ENCODE measurements at places on chromosomes 7 and 10. TPM values are rescaled to one million over a fixed set of nuclear protein-coding genes. Genes with fewer than 3 reads are reported as not detected.

The ASB4 gene
- 0.09 TPM for polyA plus RNA-seq

The TRIM50 gene
- 0.54 TPM for polyA plus RNA-seq

The SPDYE16 gene
- 0.97 TPM for polyA plus RNA-seq

The TMEM236 gene
- 53.0 TPM for polyA plus RNA-seq

The PAPSS2 gene
- polyA plus RNA-seq, result 28.4 TPM

The ZNF138 gene
- polyA plus RNA-seq, result 4.0 TPM

The TEX36 gene
- polyA plus RNA-seq, result not detected

The EGR2 gene
- polyA plus RNA-seq, result 5.4 TPM

The DDIT4 gene
- polyA plus RNA-seq, result 36.5 TPM

GRCh38 chr7:116490351-116490750, 9.2 kb upstream of the CAV2 start:
- no peak for DNase-seq

- DNase-seq, result no peak
Observed at GRCh38 chr10:89707372-89707771, 6.0 kb downstream of the KIF20B start.

GRCh38 chr10:43479275-43479674, 42.4 kb downstream of the ZNF487 start:
- no peak for DNase-seq

- DNase-seq, result no peak
Observed at GRCh38 chr7:90433221-90433620, 30.0 kb downstream of the CLDN12 start.

DNA sequence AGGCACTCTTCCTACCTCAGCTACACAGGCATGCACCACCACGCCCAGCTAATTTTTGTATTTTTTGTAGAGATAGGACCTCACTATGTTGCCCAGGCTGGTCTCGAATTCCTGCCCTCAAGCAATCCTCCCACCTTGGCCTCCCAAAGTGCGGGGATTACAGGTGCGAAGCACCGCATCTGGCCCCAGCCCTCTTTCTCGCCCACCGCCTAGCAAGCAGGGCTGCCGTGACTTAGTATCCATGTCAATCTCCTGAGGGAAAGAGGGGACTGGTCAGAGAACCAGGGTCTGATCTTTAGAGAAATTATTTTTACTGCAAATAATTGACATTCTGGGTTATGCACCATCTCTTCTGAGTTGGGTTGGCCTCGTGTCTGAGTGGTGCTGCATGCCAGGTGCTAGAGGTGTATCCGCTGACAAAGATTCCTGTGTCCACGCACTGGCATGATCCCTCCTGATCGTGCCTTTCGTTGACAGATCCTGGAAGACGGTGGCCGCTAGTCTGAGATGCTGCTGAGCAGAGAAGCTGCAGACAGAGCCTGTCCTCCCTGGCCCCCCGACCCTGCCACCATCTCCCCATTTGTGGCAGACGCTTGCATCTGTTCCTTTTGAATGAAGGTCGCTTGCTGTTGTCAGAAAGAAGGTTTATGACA, 22.7 kb downstream of the WIPI2 start:
- no peak for DNase-seq

- DNase-seq, result no peak
Observed at GRCh38 chr7:55472928-55473725, 99.2 kb downstream of the VOPP1 start.

- DNase-seq, result no peak
Observed at GRCh38 chr10:4781955-4782354, 44.1 kb upstream of the AKR1E2 start.

DNA sequence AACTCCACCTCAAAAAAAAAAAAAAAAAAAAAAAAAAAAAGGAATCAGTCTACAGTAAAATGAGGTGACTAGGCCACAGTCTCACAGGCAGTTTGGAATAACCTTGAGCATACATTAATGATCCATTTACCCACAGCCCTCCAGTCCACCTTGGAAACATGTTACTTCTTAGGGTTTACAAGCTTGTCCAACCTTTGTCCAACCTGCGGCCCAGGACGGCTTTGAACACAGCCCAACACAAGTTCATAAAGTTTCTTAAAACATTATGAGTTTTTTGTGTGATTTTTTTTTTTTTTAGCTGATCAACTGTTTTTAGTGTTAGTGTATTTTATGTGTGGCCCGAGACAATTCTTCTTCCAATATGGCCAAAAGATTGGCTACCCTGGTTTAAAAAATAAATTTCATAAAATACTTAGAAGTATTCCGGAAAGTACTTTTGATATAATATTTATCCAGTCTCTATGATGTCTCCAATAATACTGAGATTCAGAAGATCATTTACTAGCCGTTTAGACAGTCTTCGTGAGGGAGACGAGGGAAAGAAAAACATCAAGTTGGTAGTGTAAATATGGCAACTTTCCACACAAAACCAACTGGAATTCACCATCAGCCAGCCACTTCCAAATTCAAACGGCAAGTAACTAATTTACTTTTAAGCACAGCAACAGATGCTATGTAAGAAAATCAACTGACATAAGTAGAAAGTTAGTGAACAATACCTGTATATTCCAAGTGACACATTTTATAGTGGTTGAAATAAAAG, 9.9 kb downstream of the BAZ1B start:
- no peak for DNase-seq

DNA sequence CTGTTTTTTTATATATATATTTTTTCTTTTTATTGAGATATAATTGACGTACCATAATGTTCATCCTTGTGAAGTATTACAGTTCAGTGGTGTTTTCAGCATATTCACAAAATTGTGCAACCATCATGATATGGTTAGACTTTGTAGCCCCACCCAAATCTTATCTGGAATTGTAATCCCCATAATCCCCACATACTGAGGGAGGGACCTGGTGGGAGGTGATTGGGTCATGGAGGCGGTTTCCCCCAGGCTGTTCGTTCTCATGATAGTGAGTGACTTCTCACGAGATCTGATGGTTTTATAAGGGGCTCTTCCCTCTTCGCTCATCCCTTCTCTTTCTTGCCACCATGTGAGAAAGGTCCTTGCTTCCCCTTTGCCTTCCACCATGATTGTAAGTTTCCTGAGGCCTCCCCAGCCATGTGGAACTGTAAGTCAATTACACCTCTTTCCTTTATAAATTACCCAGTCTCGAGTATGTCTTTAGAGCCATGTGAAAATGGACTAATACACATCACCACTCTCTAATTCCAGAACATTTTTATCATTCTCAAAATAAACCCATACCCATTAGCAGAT, 73.9 kb upstream of the SMNDC1 start:
- no peak for DNase-seq

DNA sequence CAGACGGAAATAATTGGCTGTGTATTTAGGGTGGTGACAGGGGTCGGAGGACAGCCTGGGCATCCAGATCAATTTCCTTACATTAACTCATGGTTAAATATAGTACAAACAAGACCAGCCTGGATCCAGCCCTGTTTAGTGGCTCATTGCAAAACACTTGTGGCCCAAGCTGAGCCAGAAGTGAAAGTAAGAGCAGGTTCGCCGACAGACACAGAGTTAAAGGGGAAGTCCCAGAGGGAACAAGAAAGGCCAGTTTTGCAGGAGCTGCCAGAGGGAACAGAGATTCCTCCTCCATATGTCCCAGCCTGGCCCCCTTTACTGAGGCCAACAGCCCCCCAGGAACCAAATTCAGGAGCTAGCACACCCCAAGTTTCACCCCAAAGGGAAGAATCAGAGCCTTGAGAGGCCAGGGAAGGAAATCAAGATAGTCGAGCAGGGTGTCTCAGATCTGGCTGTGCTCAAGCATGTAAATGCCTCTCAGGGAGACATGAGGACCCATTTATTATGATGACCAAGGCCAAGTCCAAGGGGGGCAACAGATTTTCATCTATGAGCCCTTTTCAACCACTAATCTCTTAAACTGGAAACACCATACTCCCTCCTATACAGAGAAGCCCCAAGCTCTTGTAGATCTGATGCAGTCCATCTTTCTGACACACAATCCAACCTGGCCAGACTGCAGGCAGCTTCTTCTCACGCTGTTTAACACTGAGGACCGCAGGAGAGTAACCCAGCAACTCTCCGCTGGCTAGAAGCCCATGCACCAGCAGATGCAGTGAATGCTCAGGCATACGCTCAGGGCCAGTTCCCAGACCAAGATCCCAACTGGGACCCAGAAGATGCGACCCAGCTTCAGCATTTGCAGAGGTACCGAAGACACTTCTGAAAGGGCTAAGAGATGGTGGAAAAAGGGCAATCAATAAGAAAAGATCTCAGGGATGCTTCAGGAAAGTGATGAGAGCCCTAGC, 15.9 kb upstream of the ADCK2 start:
- peak; percentile 88 for DNase-seq

- DNase-seq, result no peak
Observed at GRCh38 chr10:124465003-124465776, 3.6 kb downstream of the LHPP start.

GRCh38 chr7:65239324-65239706, 134.3 kb upstream of the ZNF92 start:
- no peak for DNase-seq

DNA sequence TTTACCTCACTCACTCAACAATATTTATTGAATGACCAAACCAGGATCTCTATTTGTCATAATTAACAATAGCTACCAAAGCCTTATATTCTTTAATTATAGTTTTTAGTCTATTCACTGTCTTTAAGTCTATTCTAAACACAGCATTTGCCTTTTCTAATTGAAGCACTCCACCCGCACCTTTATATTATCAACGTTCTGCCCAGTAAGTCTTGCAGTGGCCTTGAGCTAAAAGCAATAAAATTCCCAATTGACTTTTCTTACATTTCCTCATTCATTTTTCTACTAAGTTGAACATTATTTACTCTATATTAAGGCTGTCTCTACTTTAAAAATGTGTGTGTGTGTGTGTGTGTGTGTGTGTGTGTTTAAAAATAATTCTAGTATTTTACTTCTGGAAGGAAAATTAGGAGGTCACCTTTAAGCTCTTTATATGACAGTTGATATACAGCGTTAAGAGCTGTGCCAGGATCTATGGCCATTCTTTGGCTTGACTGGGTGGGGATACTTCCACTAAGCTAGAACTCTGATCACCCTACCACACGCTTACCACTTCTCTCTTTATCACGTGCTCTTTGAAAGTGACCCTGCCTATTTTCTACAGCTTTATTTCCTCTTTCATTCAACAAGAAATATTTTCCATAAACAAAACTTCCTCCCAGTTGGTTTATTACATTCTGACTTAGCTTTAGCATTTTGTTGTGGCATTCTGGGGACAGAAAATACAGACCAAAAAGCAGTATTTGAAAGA, 8.8 kb downstream of the PAPSS2 start:
- DNase-seq, result peak; percentile 58

GRCh38 chr7:17631061-17631460, 309.2 kb downstream of the SNX13 start:
- DNase-seq, result no peak

GRCh38 chr7:101465576-101466196, 103.0 kb downstream of the COL26A1 start:
- DNase-seq, result no peak

DNA sequence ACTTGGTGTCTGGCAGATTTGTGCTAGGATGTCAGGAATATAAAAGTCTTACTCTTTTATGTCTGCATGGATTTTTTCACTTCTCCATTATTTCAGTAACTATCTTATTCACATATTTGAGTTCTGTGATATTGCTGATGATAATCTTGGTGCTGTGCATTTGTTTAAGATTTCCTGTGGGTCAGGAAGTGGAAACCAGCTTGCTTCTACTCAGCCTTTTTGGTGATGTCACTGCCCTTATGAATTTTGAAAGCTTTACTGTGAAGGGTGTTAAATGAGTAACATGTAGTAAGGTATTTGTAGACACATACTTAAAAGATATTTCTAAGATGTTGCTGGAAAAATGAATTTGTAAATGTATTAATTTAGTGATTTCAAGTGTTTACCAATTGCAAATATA, 69.5 kb upstream of the VOPP1 start:
- DNase-seq, result peak; percentile 19

Data from small intestine (tissue), 16 donors.